ENCODE measurements at places on chromosomes 11 and 22.

DNA sequence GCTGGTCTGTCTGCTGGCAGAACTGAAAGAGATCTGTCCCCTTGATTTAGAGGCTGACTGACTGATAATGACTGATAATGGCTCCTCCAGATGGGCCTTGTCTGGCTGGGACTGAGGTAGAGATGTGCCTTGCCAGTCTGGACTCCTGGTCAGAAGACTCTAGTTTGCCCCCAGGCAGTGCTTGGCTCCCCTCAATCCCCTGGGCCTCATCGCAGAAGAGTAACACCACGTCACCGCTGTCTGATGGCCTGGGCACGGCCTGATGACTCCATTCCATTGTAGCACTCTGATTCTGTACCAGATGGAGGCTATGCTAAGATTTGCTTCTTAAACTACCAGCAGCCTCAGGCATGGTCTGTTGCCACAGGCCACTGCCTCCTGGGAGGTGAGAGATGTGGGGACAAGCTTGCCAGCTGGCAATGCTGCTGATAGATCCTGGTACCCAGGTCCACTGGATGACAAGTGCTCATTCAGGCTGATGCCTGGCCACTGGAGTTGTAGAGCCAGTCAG lies 19.1 kb downstream of the CYB5R2 start:
- no peak for DNase-seq

DNA sequence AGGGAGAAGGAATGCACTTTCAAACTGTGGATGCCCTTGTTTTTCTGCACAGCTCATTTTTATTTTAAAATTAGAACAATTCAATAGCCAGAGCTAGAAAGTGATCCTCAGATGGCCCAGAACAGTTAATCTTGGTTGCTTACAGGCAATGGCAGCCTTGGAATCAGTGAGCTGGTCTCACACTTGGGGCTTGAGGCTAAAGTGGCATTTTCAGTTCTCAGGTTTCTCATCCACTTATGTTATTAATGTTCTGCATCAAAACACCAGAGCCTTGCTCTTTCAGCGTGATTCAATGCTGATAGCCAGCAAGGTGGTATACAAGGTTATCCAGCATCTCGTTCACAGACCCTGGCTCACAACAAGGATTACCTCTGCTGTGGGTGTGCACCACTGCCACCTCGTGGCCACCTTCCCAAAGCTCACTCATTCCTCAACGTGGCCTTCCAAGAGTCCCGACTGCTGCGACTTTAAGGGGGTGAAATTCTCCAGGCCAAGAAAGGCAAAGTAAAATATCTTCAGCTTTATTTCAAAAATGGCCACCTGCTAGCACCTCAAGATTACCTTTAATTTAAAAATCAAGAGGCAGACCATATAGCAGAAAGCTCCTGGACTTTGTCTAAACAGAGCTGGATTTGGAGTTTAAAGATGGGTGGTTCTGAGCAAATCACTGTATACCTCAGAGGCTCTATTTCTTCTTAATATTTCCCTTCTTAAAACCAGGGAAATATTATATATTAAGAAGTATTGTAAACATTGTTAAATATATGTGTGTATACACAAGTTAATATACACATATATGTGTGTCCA lies 34.2 kb upstream of the FSHB start:
- peak; percentile 34 for DNase-seq

GRCh38 chr11:64006398-64006797 lies 20.2 kb downstream of the OTUB1 start:
- DNase-seq = no peak

DNA sequence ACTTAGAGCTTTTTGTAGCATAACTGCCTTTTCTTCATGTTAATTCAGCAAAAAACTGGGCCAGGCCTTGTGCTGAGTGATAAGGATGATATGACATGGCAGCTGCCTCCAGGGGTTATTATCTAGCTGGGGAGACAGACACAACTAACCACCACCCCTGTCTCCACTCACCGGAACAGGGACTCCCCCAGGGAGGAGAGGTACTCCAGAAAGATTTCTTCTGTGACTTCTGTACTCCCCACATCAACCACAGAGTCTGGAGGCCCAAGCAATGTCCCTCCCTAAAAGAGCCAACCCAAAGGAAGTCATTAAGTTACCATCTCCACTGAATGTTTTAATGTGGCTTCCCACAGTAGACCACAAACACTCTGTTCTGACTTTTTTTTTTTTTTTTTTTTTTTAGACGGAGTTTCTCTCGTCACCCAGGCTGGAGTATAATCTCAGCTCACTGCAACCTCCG lies 14.3 kb upstream of the PMM1 start:
- peak; percentile 85 for DNase-seq

DNA sequence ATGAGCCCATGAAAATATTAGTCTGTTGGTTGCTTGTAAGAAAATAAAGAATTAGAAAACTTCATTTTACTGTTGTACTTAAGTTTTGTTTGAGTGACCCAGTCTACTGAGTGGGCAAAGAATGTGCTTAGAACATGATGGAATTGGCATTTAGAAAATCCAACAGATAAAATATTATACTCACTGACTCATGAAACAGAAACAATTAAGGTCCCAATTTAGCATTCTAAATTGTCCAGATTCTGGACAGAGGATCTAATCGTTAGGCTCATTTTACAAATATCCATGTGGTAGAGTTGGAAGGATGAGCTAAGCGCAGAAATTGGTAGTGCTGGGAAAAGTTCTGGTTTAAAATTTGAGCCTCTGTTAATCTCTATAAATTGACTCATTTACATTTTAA lies 45.4 kb downstream of the METTL15 start:
- no peak for DNase-seq

- DNase-seq = no peak
Observed at GRCh38 chr22:30170129-30170528, 76.4 kb downstream of the LIF start.

GRCh38 chr22:33166206-33166605 lies 108.0 kb upstream of the SYN3 start:
- no peak for DNase-seq

DNA sequence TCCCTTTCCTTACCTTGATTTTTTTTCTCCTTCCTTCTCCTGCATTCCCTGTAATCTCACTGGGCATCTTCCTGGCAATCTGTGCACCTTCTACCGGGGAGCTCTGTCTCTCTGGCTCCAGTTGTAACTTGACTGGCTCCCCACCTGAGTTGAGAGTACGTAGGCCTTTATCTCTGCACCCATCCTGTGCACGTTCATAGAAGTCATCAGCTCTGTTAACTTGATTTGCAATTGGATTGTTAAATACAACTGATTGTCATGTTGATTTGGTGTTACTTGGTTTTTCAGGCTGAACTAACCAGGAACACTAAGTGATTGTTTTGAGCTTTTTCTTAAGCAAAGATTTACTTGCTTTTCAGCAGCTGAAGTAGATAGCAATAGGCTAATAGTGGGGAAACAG lies 11.8 kb downstream of the SWAP70 start:
- DNase-seq = no peak

DNA sequence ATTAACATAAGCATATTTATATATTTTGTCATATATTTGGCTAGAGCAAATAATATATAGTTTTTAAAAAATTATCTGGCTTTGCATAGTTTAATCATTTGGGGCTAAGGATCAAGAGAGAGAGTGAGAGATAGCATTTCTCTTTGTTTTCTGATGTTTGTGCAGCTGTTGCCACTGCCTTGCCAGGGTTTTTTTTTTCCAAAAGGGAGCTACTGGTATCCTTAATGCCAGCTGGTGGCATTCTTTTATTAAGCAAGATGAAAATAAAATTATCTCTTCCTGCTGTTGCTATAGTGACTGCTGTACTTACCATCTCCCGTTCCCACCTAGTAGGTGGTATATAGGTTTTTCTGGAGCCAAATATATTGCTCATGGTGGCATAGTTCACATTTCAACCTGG lies 793.3 kb upstream of the ARHGAP42 start:
- no peak for DNase-seq

DNA sequence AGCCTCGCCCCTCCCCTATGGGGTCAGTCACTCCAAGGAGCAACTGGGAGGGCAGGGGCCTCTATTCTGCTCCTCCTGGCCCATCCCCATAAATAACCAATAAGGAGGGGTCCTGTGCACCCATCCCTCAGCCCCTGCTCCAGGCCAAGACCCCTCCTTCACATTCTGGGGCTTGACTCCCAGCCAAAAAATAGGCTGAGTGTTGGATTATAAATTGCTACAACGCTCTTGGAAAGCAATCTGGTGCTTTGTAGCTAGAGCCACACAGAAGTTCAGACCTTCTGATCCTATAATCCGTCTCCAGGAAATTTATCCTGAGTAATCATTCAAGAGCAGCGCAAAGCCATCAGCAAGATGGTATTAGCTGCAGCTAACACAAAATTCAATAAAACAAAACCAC lies 42.5 kb downstream of the ABCC8 start:
- no peak for DNase-seq

- DNase-seq = no peak
Observed at GRCh38 chr22:45531441-45532234, 29.0 kb downstream of the FBLN1 start.

DNA sequence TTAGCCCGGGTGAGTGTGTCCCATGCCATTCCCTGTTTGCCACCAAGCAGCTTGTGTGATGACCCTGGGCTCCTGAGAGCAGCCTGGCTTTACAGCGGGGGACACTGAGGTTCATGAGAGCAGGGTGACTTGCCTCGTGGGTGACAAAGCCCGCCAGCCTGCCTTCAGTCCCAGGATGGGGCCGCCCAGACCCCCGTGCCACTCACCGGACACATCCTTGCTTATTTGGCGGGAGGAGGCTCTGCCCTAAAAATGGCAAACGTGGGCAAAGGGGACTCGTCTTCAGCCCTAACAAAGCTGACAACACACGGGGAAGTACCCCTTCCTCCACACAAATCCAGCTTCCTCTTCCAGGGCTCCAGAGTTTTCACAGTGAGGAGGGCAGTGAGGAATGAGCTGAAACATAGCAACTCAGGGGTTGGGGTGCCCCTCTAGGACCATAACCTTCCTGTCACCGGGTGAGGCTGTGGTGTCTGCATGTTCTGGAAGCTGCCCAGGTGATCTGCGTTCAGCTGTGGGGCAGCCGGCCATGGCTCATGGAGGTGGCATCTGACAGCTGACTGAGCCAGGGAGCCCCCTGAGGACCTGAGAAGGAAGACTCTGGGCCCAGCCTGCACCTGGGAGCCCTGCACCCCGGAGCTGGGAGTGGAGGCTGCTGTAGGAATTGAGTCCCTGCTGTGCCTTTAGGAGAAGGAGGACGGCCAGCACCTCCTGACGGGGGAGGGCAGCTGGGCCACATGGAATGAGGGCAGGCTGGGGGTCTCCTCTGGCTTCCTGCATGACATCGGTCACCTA lies 16.7 kb downstream of the RIBC2 start:
- no peak for DNase-seq

DNA sequence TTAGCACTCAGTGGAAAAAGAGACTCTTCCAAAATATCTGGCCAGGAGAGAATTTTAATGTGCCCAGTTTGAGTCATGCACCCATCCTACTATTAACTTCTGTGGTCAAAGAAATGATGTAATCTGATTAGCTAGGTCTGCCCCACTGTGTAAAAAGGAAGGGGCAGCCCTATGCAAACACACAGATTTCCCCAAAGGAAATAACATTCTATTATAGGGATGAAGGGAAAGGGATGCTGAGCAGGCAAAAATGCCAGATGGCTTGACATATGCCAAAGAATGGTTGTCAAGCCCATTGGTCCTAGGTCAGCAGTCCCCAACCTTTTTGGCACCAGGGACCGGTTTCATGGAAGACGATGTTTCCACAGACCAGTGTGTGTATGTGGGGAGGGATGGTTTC lies 43.3 kb upstream of the PAK1 start:
- DNase-seq = no peak

GRCh38 chr11:109209572-109209971 lies 212.4 kb upstream of the C11orf87 start:
- DNase-seq = no peak

DNA sequence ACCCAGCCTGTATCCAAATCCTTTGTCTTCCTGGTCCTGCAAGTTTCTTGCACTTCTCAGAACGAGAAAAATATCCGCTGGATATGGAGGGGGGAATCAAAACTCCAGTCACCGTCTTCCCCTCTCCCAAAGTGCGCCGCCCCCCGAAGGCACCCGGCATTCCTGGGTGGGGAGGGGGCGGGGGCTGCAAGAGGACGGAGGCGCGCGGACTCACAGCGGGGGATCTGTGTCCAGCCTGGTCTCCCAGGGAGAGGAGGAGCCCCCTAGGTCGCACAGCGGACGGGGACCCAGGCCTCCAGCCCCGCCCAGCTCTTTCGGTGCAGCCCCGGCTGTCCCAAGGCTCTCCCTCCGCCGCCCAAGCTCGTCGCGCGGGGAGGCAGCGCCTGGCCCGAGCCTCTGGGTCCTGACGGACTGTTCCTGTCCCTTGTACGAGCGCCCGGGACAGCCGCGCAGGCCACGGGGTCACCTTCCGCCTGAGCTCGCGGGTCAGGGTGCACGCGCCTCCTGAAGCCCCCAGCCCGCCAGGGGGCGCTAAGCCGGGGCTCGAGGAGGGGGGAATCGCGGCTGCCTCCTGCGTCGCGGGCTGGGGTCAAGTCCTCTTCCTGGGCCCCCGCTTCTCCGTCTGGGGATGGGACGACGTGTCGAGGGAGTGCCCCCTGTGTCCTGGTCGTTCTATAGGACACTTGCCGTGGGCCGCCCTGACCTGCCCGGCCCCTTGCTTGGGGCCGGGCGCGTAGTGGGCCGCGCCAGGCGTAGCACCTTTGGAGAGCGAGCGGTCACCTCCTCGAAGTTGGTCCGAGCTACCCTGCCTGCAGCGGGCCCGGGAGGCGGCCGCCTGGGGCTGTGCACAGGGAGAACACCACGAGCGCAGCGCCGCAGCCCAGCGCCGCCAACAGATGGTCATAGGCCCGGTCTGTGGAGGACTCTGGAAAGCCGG lies 2.4 kb upstream of the WNT11 start:
- DNase-seq = peak; percentile 76

DNA sequence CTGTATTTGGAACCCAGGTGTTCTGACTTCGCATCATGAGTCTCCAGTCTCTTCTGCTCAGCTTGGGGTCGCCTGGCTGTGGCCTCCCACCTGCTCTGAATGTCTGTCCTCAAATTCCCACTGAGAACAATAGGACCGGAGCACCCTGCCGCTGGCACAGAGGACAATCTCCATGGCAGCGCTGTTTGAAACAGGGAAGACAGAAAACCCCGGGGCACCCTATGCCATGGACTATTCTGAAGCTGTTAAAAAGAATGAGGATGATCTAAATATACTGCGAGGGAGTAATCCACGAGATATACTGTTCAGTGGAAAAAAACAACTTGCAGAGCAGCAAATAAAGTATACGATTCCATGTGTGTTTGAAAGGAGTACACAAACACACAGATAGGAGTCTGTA lies 415.6 kb upstream of the NARS2 start:
- DNase-seq = no peak

- no peak for DNase-seq
Observed at GRCh38 chr11:8871962-8872361, 39.0 kb upstream of the AKIP1 start.

- DNase-seq = no peak
Observed at GRCh38 chr22:44075670-44076069, 51.6 kb downstream of the PARVB start.

GRCh38 chr22:22687638-22688500 lies 43.5 kb downstream of the GGTLC2 start:
- peak; percentile 36 for DNase-seq

- DNase-seq = no peak
Observed at GRCh38 chr11:102197670-102198139, 87.5 kb downstream of the YAP1 start.

All from activated CD4-positive, alpha-beta T cell treated with anti-CD3 and anti-CD28 coated beads, Interleukin-2, Interleukin-4, amounts not matched to agents 100 ng/mL and 50 ng/mL, durations not matched to agents 16 hours and 8 hours (primary cell).